ENCODE measurements at places on chromosomes 2 and 18.

DNA sequence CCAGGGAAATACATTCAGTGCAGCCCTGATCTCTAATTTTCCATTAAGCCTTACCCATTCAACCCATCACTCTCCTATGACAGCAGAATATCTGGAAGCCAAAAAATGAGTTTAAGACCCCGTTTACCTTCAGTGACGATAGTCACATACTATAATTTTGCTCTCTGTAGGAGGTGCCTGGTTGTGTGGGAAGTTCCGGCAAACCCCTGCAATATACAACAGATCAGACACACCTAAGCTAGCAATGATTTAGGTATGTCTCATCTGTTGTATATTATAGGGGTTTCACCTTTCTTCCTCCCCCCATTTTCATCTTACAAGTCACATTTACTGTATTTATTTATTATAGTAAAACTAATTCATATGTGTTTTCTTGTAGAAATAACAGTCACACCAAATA is 101.7 kb downstream of the DOCK10 start:
- no peak for DNase-seq

GRCh38 chr2:96157649-96158553 is 12.7 kb upstream of the DUSP2 start:
- DNase-seq = no peak

- no peak for DNase-seq
Observed at GRCh38 chr2:238928520-238929241, 80.8 kb downstream of the TWIST2 start.

GRCh38 chr18:78664848-78665247 is 314.8 kb upstream of the SALL3 start:
- no peak for DNase-seq
